Activated T-helper 1 cell treated with anti-CD3 and anti-CD28 coated beads, Interleukin-2, amount 50 U/mL, for 16 hours (primary cell): ENCODE measurements at places on chromosomes 2 and 18.

- DNase-seq: no peak
These were observed 37.4 kb downstream of the VAPA start for GRCh38 chr18:9951022-9951859.

DNA sequence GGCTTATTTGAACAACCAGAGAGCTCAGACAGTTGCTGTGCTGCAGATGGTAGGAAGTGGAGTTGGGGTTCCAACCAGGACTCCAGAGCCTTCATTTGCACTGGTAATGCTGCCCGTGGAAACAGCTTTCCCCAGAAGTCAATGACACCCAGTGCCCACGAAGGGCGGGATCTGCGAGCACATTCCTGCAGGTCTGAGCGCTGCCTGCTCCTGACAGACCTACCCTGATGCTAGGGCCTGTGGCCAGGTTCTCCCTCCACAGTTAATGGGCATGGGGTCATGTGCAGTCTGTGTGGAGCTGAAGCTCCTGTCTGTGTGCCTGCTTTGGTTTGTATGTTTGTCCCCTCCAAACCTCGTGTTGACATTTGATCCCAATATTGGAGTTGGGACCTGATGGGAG, 299.0 kb upstream of the HS6ST1 start:
- DNase-seq: no peak

DNA sequence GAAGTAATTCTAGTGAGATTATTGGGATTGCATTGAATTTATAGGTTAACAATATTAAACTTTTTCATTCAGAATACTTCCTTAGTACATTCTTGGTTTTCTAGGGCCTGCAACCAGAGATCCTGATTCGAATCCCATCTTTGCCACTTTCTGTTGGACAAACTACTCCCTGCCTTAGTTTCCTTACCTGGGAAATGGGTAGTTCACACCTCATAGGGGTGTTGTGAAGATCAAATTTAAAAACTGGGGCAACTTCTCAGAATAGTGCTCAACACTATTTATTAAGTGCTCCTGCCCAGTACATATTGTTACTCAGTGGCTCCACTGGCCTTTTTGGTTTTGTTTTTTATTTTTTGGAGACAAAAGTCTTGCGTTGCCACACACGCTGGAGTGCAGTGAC, 43.5 kb downstream of the SMCHD1 start:
- no peak for DNase-seq

DNA sequence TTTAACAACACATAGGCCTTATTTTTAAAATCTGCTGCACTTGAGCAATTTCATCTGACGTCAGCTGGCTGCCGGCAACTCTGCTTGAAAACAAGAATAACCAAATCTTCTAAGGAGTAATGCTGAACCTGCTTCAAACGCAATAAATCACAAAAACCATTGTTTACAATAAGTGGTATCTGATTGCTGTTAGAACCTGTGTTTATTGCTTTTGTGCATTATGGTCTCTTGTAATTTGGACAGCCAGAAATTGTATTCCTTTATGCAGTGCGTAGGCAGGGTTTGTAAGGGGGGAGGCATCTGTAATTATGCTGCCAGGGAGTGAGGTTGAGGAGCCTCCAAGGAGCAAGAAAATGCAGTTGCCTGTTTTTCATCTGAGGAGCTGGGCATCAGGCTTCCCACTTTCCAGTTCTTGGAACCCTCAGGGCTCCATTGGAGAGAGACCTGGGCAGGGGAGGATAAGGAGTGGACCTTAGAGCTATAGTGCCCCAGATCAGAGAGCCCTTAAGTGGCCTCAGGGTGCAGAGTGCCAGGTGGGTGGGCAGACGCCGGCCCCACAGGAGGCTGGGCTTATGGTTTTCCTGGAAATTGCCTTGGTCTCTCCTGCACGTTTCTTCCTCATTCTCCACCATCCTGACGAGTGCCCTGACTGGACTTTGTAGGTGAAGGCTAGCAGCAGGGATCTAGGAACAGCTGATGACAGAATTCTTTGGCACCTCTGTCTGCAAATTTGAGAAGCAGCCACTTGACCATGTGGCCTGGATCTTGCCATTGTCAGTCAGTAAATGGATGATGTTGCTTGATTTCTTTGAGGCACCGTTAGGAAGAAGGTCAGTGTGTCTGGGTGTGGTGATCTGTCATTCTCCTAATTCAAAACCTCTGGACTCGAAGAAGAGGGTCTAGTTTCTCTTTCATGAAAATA, 129.2 kb downstream of the KLHL29 start:
- DNase-seq: no peak

GRCh38 chr2:64367444-64368232, 86.3 kb upstream of the LGALSL start:
- no peak for DNase-seq

GRCh38 chr2:218259099-218259961, 1.5 kb upstream of the GPBAR1 start:
- no peak for DNase-seq

- DNase-seq: no peak
These were observed 385.1 kb upstream of the POU3F3 start for GRCh38 chr2:104468846-104469245.

GRCh38 chr2:158024288-158024898, 77.3 kb upstream of the UPP2 start:
- DNase-seq: peak; percentile 13

DNA sequence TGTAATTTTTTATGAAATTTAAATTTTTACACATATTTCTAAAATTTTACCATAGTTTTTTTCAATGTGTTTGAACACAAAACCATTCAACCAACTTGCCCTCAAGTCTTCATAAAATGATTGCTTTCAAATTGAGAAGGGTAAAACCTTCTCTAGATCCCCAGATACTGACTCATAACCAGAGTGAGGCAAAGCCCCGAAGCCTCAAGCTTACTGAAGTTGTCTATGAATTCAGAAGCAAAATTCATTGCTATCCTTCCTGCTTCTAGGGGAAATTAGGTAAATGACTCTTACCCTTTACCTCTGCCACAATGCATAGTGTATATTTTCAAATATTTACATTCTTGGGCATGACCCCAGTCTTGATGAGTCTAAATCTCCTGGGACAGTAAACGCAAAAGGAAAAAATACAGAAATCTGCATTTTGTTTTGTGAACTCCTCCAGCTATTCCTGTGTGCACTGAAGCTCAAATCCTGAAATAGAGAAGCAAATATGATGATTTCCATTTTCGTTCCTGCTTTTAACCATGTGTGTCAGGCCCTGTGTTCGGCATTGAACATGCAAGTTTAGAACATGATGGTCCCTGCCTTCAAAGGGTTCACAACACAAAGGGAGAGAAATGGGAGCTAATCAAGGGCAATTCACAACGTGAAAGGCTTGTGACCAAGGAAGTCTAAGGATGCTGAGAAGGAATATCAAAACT, 246.3 kb downstream of the SUCLG1 start:
- no peak for DNase-seq

DNA sequence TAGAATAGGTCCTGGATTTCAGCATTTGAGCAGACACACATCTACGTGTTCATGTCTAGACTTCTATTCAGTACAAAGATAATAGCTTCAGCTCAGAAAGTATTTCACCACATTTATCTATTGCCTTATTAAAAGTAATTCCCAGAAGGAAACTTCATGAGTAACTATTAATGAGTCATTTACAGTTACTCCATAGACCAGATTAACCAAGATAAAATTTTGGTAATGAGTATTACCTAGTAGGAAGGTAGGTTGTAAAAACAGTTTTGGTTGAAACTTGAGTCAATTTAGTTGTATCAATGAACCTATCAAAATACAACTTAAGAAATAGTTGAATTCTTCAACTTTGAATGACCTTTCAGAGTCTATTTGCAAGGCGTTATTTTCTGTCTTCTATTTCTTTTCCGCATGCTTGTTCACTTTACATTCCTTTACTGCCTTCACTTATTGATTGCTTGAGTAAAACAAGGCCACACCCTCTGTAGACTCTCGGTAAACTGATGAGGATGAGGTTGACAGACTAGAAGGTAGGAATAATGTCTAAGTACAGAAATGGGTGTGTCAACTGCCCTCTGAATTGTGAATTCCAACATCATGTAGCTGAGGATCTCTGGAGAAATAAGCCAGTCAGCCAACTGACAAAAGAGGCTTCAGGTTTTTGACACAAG, 1165.6 kb upstream of the ZEB2 start:
- DNase-seq: no peak

GRCh38 chr2:205681401-205682238, 681 bp upstream of the NRP2 start:
- no peak for DNase-seq

DNA sequence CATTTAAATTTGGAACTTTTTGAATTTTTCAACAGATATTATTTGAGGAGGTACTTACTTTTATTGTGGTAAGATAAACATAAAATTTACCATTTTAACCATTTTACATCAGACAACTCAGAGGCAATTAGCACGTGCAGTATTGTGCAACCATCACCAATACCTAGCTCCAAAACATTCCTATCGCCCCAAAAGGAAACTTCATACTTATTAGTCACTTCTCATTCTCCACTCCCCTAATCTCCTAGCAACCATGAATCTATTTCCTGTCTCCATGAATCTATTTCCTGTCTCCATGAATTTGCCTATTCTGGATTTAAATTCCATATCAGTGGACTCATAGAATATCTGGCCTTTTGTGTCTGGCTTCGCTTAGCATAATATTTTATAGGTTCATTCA, 69.9 kb upstream of the FAM136A start:
- no peak for DNase-seq

DNA sequence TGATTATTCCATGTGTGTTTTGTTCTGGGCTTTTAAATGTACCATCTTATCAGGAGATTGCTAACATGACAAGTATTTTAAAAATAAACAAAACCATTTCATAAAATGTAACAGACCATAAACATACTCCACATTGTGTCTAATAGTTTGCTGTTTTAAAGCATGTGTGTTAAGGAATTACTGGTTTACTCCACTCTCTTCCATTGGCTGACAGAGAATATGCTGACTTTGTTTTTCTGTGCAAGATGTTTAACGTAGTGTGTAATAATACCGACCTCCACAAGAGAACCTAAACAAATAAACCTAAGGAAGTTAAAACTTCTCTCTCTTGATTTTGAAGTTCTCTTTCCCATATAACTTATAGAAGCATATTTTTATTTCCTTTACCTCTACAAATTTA, 17.0 kb upstream of the TMEM18 start:
- DNase-seq: no peak

- DNase-seq: no peak
These were observed 608.1 kb downstream of the LRP1B start for GRCh38 chr2:141522702-141523101.

GRCh38 chr2:60554074-60554645, 706 bp upstream of the BCL11A start:
- no peak for DNase-seq

DNA sequence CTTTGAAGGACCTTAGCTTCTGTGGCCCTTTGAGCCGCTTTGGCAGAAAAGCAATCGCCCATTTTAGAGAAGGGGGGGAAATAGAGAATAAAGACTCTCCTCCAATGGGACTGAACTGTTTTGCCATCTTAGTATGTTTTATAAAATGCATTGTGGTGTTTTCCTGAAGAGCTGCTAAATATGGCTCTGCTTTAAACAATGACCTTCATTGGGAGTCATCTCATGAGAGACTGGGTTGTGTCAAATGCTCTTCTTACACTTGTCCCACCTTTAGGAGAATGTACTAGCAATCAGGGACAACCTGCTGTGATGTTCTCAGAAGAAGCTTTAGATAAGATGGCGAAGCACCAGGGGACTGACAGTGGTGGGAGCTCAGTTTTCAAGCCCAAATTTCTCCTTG, 418.9 kb upstream of the POU3F3 start:
- no peak for DNase-seq

DNA sequence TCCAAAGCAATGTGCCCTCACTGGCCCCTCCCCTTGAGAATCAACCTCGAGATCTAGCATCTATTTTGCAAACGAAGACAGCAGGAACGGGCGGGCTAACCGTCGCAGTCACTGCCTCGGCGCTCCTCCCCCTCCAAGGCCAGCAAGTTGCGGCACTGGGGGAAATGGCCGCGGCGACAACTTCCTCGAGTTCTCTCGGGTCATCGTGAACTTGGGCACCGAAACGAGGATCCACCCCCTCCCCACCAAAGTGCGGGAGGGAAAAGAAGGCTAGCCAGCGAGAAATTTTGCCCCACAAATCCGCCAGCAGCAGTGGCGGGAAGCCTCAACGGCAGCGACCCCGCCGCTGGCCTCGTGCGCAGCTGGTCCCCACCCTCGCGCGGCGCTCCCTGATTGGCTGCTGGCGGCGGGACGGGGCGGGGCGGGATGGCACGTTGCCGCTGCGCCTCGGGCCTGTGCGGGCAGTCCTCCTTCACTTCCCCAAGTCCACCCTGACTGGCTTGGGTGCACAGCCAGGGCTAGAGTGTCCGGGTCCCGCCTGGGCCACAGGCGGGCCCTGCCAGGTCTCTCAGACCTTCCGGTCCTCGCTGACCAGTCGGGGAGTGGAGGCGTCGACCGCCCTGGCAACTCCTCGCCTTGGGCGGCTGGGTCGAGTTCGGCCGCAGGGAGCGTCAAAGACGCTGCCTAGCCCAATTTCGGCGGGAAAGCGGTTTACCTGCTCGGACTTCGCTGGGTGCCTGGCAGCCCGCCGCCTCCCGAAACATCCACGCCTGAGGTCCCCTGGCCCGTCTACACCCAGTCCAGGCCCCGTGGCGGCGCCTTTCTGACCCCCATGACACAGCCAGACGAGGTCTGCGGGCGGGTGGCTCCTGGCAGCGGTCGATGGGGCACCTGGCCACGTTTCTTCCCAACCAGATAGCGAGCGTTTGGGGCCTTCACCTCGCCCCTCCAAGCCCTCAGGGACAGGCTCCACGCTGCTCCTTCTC, at the start of gene BOLL:
Gene BOLL, minus strand, starts transcription at position 364 of the 986 bp plus-strand sequence. CDS start 3,469 bp downstream, outside the sequence.
- no peak for DNase-seq

- no peak for DNase-seq
These were observed 121.3 kb downstream of the MYCN start for GRCh38 chr2:16061441-16062217.

- DNase-seq: no peak
These were observed 20.1 kb upstream of the WIPF1 start for GRCh38 chr2:174617718-174618117.

- no peak for DNase-seq
These were observed 453.1 kb downstream of the CMPK2 start for GRCh38 chr2:6412533-6413091.

DNA sequence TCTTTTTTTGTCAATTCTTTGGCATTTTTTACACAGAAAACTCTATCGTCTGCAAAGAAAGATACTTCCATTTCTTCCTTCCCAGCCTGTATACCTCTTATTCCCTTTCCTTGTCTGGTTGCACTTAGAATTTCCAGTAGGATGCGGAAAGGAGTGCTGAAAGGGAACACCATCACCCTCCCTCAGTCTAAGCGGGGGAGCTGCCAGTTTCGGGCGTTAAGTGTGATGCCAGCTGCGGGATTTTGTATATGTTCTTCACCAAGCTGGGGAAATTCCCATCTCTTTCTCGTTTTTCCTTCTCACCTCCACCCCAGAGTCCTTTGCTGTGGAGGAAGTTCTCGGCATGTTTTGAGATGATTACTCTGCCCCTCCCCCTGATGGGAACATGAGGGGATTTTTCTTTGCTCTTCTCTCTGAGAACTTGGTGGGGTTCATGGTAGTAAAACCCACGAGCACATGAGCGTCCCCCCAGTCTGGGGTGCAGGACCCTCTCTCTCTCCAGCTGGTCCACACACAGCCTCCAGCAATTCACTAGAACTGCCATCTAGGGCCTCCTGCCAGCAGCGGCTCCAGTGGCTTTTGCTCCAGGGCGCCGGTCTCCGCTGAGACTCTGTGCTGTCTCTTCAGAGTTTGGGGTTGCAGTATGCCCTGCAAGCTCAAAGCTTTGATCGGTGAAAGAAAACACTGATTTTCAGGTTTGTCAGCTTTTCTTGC, 15.5 kb downstream of the AQP12A start:
- no peak for DNase-seq

GRCh38 chr2:38178119-38178518, 102.2 kb upstream of the CYP1B1 start:
- no peak for DNase-seq
